Smooth muscle cell of the umbilical artery (primary cell): ENCODE measurements at places on chromosomes 5 and 9. TPM values are rescaled to one million over a fixed set of nuclear protein-coding genes. Genes with fewer than 3 reads are reported as not detected.

Gene KIF24
- total RNA-seq: 0.59 and 1.8 TPM in 2 replicates

Gene OR1Q1
- not detected in 2 replicates for total RNA-seq

Gene ADGRD2
- total RNA-seq: not detected in 2 replicates

Gene PCDHA8
- total RNA-seq: under 0.01 and 0.23 TPM in 2 replicates

Gene GRM6
- not detected in 2 replicates for total RNA-seq

Gene CCDC183
- total RNA-seq: 0.30 and 0.32 TPM in 2 replicates

Gene IL17B
- total RNA-seq: 0.59 TPM in 1 of 2 replicates, not detected in the other

Gene GFRA3
- not detected in 2 replicates for total RNA-seq

Gene STK32A
- total RNA-seq: 0.83 and 3.0 TPM in 2 replicates

Gene ADAMTSL2
- total RNA-seq: 0.83 and 4.8 TPM in 2 replicates

Gene STING1
- 12.5 and 14.2 TPM in 2 replicates for total RNA-seq

Gene SPATA6L
- total RNA-seq: 0.18 and 1.5 TPM in 2 replicates

Gene TMOD1
- not detected in 2 replicates for total RNA-seq

Gene GADD45G
- total RNA-seq: 0.51 and 1.8 TPM in 2 replicates

Gene FBXL7
- 5.3 and 6.2 TPM in 2 replicates for total RNA-seq

Gene C9
- 0.46 TPM in 1 of 2 replicates, not detected in the other for total RNA-seq

Gene ENTREP1
- total RNA-seq: under 0.01 and 0.05 TPM in 2 replicates

Gene NUTM2G
- not detected in 2 replicates for total RNA-seq

Gene FAM163B
- total RNA-seq: 0.30 TPM in 1 of 2 replicates, not detected in the other

Gene OTP
- not detected in 2 replicates for total RNA-seq

Gene ZFP2
- total RNA-seq: 0.55 and 0.89 TPM in 2 replicates

Gene WDR55
- 19.3 and 26.9 TPM in 2 replicates for total RNA-seq

Gene RNF183
- total RNA-seq: not detected in 2 replicates

Gene TAF11L8
- total RNA-seq: not detected in 2 replicates

Gene PCDHGB3
- total RNA-seq: 6.5 and 6.8 TPM in 2 replicates

Gene FRMD3
- total RNA-seq: 0.32 and 0.89 TPM in 2 replicates

Gene SLC34A3
- total RNA-seq: under 0.01 TPM in 1 of 2 replicates, not detected in the other

Gene SRP19
- 87.3 and 105 TPM in 2 replicates for total RNA-seq

Gene NUTM2F
- not detected in 2 replicates for total RNA-seq

Gene C7
- total RNA-seq: not detected in 2 replicates

Gene SLC4A9
- not detected in 2 replicates for total RNA-seq

Gene HTR1A
- total RNA-seq: not detected in 2 replicates

Gene BASP1
- 155 and 170 TPM in 2 replicates for total RNA-seq

Gene PAXX
- total RNA-seq: 13.5 and 17.8 TPM in 2 replicates

Gene WDR38
- total RNA-seq: not detected in 2 replicates

Gene C9orf50
- not detected in 2 replicates for total RNA-seq

Gene PSIP1
- total RNA-seq: 15.4 and 28.8 TPM in 2 replicates

Gene EXD3
- total RNA-seq: 10.8 and 12.2 TPM in 2 replicates

Gene SPATA31D4
- not detected in 2 replicates for total RNA-seq

Gene ACTBL2
- 0.89 and 1.4 TPM in 2 replicates for total RNA-seq

Gene FST
- 12.9 and 16.6 TPM in 2 replicates for total RNA-seq
